ENCODE measurements at places on chromosomes 7 and 10. TPM values are rescaled to one million over a fixed set of nuclear protein-coding genes. Genes with fewer than 3 reads are reported as not detected.

Gene NT5C3A
- total RNA-seq = 15.6 TPM

Gene OR2A42
- 0.12 TPM for total RNA-seq

Gene PLCE1
- 10.6 TPM for total RNA-seq

Gene PLXNA4
- 13.0 TPM for total RNA-seq

Gene SPDYE6
- not detected for total RNA-seq

Gene HOXA13
- not detected for total RNA-seq

Gene ATRNL1
- total RNA-seq = 66.0 TPM

Gene CH25H
- not detected for total RNA-seq

Gene CPEB3
- total RNA-seq = 1.7 TPM

Gene ZNF425
- total RNA-seq = 4.0 TPM

Gene ATG9B
- total RNA-seq = not detected

Gene PILRA
- total RNA-seq = 0.92 TPM

Gene NHLRC2
- total RNA-seq = 29.2 TPM

Gene FXYD4
- total RNA-seq = not detected

Gene SMKR1
- total RNA-seq = not detected

Gene TAS2R41
- total RNA-seq = not detected

Gene BTRC
- total RNA-seq = 29.3 TPM

Gene TMEM72
- not detected for total RNA-seq

Gene TMEM225B
- total RNA-seq = 1.8 TPM
